HT-29 (cell line): ENCODE measurements at places on chromosomes 3 and 15.
A peak's percentile ranks its signal among the peaks of the same experiment; 100 is the strongest.

DNA sequence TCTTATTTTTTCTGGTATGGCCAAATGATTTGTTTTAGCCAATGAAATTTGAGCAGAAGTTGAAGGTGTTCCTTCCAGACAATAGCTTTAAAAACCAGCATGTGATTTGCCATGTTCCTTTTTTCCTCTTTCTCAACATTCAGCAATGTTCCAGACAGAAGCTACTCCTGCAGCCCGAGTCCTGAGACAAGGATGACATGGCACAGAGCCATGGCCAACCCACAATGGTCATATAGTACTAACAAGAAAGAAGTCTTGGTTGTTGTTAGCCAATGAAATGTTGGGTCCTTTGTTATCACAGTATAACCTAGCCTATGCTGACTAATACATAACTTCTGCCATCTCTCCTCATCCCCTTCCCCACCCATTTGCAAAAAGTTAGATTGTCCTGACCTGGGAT, 211.1 kb upstream of the STT3B start:
- DNase-seq = no peak

GRCh38 chr3:110814170-110815007, 257.2 kb upstream of the NECTIN3 start:
- DNase-seq = peak; percentile 65

DNA sequence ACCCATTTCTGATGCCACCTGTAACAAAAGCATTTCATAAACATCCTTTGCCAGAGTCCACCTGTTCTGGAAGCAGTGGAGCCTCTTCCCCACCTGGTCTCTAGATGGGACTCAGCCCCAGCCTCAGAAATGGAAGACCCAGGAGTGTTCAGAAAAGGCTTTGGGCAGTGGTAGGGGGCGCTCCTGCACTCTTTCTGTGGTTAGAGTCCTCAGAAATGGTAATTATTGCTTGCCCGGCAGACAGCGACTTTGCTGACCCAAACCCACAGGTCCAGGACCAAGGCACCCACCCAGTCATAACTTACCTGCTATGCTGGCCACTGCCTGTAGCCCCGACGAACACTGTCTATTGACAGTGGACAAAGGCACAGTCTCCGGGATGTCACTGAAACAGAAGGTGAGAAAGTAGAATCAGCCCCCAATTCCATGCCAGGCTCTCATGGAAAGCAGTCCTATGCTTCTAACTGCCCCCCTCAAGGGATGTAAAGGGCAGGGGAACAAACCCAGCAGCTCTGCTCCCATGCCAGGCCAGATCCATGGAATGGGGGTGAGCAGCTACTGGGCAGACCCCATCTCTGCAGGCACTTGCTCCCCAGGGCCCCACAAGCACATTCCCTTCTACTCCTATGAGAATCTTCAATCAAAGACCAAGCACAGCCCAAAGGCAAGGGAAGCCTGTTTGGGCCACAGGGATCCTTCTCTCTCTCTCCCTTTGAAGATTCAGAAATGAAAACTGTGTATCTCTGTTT, 5.1 kb downstream of the ACAA1 start:
- DNase-seq = no peak

DNA sequence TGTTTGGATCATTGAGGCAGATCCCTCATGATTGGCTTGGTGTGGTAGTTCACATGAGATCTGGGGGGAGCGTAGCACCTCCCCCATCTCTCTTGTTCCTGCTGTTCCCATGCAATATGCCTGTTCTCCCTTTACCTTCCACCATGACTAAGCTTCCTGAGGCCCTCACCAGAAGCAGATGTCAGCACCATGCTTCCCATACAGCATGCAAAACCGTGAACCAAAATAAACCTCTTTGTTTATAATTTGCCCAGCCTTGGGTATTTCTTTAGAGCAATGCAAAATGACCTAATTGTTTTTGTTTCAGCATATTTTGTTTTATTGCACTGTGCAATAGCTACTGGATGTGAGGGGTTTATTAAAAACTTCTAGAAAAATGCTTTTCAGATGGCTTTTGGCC, 56.6 kb upstream of the CHST2 start:
- DNase-seq = no peak

GRCh38 chr3:169556349-169556870, 107.1 kb downstream of the MECOM start:
- DNase-seq = no peak

GRCh38 chr3:127786353-127787070, 35.8 kb downstream of the MGLL start:
- peak; percentile 40 for DNase-seq

GRCh38 chr3:164832216-164832615, 246.1 kb downstream of the SI start:
- no peak for DNase-seq

DNA sequence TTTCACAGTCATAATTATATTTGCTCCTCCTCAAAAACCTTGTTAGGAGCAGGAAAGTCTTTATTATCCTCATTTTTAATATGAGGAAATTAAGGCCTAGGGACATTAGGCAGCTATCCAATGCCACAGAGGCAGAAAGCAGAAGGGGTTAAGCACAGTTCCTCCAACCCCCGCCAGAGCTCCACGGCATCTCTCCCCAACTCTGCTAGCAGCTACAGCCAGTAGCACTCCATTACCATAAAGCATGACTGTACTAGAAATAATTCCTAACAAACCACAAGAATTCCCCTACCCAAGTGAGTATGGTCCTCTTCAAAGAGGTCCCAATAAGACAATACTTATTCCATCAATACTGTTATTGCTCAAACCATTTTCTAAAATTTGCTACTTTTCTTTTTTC, 9.8 kb downstream of the HEG1 start:
- no peak for DNase-seq

GRCh38 chr3:34203386-34203785, 405.0 kb downstream of the PDCD6IP start:
- no peak for DNase-seq
